ENCODE measurements at places on chromosomes 11 and 22.

DNA sequence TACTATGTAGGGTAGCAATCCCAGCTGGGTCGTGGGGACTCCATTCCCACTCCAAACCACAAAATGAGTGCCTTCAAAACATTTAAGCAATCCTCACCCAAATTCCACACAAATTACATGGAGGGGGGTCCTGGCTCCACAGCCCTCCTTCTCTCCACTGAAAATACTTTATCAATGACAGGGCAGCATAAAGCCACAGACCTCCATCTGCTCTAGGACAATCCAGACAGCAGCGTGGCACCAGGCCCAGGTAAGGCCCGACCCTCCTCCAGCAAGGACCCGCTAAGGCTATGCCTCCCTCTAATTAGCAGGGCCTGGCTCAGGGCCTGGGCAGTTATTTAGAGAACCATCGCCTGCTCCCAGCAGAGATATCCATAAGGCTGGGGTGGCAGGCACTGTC is at the start of gene PANX3:
Gene PANX3 (plus strand): TSS at position 365 of the 400 bp plus-strand sequence. CDS start 129 bp downstream, outside the sequence.
- DNase-seq = no peak

DNA sequence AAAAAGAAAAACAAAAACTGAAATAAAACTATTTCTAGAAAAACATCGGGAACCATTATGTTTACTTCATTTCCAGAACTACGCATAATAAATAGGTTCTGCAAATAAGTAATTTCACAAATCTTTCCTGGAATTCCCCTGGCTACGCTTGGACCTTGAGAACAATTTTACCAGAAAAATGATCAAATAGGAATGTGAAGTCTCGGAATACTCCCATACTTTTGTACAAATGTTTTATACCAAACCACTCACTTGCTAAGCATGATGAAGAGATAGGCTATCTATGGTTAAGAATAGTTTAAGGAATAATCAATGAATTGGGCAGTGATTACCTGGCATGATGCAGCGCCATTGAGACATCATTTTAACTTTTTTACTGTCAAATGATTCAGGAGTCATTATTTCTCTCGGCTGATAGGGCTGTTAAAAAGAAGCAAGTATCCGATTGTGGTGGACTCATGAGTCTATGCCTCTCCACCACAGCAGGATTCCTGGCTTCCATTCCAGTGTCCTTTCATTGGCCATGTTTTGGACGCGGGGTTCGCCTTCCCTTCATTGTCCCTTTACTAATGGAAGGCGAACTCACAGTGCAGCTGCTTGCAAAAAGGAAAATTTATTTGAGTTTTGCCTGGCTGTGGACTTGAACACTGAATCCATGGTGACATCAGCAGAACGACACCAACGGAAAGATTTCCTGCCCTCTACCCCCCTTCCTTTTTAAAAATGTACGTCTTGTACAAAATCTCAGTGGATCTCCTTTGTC is 39.9 kb upstream of the BLID start:
- DNase-seq = no peak

DNA sequence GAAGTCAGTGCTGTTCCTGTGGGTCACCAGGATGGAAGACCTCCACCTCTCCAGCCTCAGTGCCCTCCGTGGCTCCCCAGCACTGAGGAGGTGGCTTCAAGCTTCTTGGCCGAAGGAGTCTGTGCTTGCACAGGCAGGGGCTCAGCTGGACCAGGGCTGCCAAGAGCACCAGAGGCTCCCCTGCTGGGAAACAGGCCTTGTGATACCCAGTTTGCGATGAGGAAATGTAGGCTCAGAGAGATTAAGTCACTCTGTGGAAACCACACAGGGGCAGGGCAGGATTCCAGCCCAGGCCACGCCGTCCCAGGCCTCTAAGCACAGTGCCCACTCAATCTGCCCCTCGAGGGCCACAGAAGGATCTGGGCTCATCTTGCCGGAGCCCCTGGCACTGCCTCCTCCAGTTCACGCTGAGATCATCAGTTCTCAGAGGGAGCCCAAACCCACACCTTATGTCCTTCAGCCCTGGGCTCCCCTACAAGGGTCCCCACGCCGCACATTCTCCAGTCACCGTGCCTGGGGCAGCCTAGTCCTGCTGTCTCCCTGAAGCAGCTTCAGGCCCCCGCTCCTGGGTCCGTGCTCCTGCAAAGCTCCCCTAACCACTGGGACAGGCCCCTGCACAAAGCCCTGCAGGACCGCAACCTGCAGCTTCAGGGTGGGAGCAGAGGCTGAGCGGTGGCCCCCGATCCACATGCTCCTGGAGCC is 21.6 kb downstream of the ANO1 start:
- DNase-seq = no peak

DNA sequence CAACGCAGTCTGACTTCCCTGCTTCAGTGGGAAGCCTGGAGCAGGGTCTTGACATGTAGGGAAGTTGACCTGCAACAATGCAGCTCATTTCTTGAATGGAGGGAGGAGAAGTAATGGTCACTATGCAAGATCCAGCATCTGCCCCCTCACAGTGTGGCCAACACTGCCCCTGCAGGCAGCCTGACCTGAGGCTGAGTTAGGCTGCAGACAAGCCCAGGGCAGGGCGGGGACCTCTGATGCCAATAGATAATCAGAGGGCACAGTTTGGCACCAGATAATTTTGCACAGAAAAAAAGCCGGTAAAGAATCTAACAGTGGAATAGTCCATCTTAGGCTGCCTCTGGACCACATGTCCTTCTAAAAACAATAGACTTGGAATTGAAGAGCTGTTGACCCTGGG is 182.3 kb downstream of the DSCAML1 start:
- DNase-seq = no peak

DNA sequence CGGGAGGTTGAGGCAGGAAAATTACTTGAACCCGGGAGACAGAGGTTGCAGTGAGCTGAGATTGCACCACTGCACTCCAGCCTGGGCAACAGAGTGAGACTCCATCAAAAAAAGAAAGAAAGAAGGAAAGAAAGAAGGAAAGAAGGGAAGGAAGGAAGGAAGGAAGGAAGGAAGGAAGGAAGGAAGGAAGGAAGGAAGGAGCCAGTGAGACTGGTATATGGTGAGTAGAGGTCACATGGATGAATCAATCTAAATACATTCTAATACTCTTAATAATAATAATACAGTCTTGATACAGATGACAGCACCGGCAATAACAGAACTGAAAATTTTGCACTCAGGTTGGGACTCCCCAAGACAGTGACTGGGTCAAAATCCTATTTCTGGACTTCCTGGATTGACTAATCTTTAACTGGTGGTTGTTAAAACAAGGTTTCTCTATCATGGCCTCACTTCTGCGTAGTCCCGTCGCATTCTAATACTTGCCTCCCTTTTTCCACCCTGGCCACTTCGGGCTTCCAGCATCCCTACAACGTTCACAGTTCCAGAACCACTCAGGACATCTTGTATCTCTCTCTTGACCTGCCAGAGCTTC is 53.5 kb upstream of the EIF3M start:
- no peak for DNase-seq

DNA sequence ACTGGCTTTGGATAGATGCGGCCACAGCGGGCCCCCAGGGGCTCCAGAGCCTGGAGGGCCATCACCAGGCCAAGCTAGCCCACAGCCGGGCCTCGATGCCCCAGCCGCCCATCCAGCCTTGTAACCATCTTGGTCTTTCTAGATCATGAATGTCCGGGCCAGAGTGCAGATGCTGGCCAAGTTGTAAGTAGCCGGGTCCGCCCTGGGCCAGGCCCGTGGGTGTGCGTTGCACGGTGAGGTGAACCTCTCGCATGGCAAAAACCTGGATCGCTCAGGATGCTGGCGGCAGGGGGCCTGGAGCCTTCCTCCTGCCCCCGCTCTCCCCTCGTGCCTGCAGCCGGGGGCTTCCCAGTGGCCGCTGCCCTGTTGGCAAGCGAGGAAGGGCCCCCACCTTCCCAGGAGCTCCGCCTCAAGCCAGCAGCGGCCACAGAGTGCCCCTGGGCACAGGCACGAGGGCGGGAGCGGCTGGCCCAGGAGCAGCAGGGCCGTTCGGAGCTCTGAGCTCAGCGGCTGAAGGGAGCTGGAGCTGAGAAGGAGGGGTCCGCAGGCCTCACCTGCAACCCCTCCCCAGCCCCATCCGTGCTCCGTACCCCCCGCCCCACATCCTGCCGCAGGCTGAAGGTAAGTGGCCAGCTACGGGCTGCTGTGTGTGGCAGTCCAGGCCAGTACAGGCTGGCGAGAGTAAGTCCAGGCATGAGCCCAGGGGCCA is 10.9 kb upstream of the MRPL23 start:
- no peak for DNase-seq

DNA sequence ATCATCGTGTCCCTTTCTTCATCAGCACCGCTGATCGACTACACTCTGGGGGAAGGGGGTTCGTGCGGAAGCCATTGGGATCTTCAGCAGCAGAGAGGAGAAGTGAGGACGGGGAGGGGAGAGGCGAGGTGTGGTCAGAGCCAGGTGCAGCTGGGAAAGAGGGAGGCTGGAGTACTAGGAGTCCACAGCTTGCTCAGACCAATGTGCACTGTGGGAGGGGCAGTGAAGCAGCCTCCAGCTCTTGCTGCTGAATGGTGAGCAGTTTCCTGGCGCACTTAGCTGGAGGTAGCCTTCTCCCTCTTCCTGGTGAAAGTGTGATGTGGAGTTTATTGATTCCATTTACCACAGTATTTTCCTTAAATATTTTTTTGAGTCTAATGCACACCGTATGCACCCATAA is 99.0 kb upstream of the NECTIN1 start:
- DNase-seq = peak; percentile 71

GRCh38 chr11:117299351-117300282 is 8.5 kb downstream of the BACE1-AS start:
- peak; percentile 38 for DNase-seq

GRCh38 chr11:496834-497564 is 10.0 kb downstream of the RNH1 start:
- no peak for DNase-seq

DNA sequence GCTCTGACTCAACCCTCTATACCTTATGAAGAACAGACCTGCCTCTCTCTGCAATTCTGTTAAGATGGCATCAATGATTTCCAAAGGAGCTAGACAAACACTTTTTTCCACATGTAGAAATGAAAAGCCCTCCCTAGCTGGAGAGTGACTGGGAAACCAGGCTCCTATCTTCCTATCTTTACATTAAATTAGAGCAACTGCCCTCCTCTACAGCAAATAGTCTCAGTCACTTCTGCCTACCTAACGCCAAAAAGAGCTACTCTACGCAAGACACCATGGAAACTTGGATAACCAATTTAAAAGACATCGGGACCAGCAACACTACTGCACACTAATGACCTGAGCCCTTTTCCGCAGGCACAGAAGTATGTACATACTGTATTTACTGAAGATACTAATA is 84.8 kb downstream of the MICAL3 start:
- DNase-seq = no peak

DNA sequence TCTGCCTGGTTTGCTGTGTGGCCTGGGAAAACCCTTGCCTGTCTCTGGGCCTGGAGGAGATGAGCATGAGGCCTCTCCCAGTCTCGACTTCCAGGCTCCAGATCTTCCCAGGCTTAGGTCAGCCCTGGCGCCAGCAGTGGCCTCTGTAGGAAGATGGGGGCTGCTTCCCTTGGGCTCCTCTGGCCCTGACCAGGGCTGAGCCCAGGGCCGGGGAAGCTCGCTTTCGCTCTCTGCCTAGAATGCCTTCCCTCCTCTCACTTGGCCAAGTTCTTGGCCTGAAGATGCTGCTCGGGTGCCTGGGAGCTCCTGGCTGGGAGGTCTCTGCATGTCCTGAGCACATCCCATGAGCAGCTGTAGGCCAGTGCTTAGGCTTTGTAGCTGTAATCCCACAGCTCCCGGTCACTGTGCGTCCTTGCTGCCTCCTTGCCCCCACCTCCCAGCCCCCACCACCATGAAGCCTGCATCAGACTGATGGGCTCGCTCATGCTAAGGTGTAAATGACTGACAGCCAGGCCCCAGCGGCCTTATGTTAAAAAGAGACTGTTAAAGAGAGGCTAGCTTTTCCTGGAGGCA is 25.5 kb downstream of the SHISAL1 start:
- DNase-seq = no peak

GRCh38 chr11:104078245-104078644 is 41.8 kb downstream of the DDI1 start:
- no peak for DNase-seq

DNA sequence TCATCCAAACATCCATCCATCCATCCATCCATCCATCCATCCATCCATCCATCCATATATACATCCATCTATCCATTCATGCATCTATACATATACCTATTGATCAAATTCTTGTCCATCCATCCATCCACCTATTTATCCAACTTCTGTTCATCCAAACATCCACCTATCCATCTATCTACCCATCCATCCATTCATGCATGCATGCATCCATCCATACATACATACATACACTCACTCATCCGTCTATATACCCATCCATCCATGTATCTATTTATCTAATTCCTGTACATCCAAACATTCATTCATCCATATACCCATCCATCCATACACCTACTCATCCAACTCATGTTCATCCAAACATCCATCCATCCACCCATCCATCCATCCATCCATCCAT is 19.3 kb upstream of the YWHAH start:
- no peak for DNase-seq

- no peak for DNase-seq
Observed at GRCh38 chr11:129484068-129484467, 108.4 kb downstream of the BARX2 start.

GRCh38 chr11:67503119-67504004 is 1.8 kb downstream of the PITPNM1 start:
- no peak for DNase-seq

GRCh38 chr11:73170140-73170539 is 28.0 kb upstream of the FCHSD2 start:
- no peak for DNase-seq

GRCh38 chr11:109033627-109034338 is 368.9 kb downstream of the DDX10 start:
- DNase-seq = no peak

GRCh38 chr11:56842814-56843794 is 94.6 kb upstream of the OR9G4 start:
- DNase-seq = no peak

- DNase-seq = no peak
Observed at GRCh38 chr22:33908171-33909074, 11.9 kb downstream of the LARGE1 start.

- no peak for DNase-seq
Observed at GRCh38 chr11:70717936-70718595, 319.7 kb downstream of the CTTN start.

DNA sequence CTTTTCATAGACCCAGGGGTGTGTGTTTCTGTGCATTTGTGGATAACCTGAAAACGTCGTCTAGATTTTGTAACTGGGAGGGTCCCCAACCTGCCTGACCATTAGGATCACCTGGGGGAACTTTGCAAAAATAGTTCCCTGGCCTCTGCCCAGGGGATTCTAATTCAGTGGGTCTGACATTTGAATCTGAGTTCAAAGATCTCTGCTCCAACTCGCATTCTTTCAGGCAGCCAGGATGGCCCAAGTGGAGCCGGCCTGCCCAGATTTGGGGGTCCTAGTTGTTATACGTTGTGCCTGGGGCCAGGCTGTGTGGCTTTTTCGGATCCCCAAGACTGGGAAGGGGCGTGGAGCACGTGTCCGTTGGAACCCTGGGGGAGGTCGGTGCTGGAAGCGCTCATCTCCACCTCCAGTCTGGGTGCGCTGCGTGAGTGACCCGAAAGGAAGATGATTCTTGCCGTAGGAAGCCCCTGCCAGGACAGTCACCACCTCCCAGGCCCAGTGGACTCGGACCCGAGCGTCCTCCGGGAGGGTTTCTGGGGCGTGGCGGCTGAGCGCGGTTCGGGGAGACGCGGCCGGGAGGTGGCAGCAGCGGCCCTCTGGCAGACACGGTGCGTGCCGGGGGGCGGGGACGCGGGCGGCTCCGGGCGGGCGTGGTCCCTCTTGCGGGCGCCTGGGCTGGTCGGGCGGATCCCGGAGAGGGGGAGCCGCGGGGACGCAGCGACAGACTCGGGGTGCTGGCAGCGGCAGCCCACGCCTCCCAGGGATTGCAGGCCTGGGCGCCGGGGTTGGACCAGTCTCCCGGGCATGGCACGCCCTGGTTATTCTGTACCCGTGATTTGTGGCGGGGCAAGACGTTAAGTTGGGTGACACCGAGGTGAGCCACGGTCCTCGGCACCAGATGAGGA is 29.2 kb upstream of the PLET1 start:
- peak; percentile 92 for DNase-seq

Data from Peyer's patch (tissue), 4 donors.